ENCODE measurements at places on chromosomes 4 and X.
A peak's percentile ranks its signal among the peaks of the same experiment; 100 is the strongest.

- DNase-seq = no peak
Observed at GRCh38 chr4:44845309-44845708, 119.0 kb upstream of the GNPDA2 start.

DNA sequence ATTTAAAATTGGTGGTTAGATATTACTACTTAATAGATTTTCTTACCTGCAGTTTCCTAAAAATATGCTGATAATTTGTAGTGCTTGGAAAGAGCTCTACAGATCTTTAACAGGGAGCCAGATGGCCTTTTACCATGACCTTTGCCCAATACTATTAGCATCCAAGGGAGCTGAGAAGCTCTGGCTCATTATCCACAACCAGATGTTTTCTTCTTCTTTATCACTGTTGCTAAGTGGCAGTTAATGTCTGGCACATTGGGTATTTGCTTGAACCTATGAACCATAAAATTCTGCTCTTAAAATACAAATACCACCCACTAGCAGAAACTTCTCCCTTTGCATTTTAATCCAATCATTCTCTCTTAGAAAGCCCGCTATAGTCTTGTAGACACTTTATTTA, 1480.3 kb downstream of the C4orf33 start:
- no peak for DNase-seq

DNA sequence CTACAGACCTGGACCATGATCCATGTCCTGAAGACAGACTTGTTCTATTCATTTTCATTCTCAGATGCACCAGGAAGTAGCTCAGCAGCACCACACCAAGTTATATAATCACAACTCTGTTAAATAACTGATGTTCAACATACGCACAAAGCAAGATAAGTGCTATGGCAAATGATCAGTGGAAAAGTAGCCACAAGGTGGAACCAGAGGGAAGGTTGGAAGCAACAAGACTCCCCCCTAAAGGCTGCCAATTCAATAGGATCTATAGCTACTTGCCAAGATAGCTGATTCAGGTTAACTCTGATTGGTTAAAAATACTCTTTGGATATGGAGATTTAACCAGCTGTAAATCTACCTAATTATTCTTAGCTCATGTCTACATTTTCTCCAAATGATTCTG, 23.7 kb upstream of the FAM47B start:
- DNase-seq = no peak

DNA sequence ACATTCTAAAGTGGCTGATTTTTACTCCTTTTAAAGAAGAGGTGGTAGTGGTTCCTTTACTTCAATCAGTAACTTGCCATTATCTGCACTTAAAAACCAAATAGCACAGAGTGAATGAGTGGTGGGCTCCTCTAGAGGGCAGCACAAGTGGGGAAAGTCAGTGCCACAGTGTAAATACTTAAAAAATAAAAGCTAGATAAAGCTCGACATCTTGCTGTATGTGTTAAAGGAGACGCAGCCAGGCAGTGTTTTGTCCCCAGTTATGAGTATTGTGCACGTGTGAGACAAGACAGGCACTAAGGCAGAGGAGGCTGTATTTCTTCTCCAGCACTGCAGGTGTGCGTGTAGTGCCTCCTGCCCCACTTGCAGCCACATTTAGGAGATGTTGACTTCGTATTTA, 24.6 kb downstream of the NAP1L5 start:
- no peak for DNase-seq

- no peak for DNase-seq
Observed at GRCh38 chr4:36399762-36400353, 118.4 kb downstream of the DTHD1 start.

DNA sequence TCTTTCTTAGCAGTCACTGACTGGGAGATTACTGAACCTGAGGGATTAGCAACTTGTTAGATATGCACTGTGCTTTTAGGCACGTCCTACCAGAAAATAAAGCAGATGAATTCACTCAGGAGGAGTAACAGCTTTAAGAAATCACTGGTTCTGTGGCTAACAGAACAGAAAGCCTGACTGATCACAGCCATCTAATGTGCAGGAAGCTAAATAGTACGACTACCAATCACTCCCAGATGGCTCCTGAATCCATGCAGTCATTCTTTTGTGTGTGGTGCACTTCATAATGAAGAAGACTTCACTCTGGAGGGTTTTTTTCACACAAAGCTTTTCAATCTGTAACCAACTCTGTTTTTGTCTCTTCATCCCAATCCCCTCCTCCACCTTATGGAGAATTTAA, 305.3 kb upstream of the INTU start:
- DNase-seq = no peak

- DNase-seq = peak; percentile 84
Observed at GRCh38 chr4:185143601-185143969, 519 bp downstream of the SLC25A4 start.

- DNase-seq = no peak
Observed at GRCh38 chr4:139587446-139587845, 31.4 kb upstream of the SETD7 start.

GRCh38 chr4:145041378-145041777, 56.6 kb downstream of the ANAPC10 start:
- no peak for DNase-seq

GRCh38 chr4:42101446-42101975, 50.9 kb downstream of the BEND4 start:
- DNase-seq = no peak

DNA sequence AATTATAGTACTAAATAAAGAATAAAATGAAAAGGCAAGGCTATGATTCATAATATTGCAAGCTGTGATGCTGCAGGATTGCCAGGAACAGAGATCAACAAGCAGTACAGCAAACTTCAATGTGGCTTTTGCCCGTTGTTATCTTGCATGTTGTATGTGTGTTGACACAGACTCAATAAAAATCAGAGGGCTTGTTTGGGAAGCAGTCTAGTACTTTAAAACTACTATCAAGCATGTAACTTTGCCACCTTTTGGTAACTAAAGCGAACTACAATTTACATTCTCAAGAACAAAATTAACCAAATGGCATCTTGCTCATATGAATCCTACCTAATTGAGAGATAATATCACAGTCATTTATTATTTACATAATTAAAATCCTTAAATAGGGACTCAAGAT, 79.8 kb upstream of the GPM6A start:
- DNase-seq = no peak

- DNase-seq = no peak
Observed at GRCh38 chr4:169295822-169296221, 25.1 kb upstream of the SH3RF1 start.

DNA sequence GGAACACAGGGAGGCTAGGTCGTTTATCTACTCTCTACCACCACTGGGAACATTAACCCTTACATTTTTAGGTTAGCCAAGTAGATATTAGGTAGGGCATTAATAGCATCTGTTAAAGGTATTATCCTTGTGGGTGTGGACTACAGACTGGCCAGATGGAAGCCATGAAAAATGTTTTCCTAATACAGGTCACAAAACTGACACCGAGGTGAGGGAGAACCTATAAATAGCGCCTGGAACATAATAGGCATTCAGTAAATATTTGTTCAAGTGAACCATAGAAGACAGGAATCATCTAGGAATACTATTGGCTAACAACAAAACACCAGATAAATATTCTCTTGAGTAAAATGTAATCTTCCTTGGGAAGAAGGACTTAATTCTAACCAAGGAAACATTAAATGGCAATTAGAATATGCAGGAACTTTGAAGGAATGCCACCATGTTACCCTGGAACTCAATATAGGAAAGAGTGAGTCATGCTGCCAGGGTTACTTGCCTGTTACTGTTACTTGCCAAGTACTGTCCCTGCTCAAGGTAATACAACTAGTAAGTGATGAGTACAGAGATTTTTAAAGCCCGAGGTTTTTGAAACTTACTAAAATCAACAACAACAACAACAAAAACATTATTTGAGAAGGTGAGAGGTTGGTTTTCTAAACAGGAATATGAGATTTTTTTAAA, 79.0 kb downstream of the SOX3 start:
- DNase-seq = no peak

DNA sequence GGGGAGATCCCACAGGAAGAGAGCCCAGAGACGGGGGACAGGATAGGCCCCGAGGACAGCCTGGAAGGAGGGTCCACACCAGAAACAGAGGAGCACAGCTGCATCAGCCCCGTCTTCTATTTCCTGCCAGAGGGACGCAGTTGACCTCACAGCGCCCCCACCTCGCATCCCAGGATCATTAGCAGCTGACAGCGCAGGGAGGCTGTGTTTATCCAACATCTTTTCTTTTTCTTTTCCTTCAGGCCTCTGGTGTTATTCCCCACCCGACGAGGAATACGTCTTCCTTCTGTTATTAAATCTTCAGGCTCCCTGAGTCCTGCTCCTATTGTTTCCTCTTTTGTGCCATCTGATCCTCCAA, 75.4 kb downstream of the DCHS2 start:
- DNase-seq = peak; percentile 43

DNA sequence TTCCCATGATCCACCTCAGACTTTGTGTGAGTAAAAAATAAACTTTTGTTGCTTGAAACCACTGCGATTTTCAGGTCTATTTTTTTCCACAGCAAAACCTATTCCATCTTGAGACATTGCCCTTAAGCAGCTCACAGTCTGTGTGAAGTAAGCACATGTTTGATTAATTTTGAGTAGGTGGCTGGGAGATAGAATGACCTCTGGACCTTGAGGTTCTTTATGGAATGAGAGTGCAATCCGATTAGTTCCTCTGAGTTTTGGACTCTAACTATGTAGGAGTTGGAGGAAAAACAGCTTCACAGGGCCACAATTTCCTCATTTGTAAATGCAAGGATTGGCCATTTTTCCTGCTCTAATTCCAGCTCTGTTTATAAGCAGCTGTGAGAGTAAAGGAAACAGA, 234.1 kb upstream of the IGFBP7 start:
- no peak for DNase-seq

DNA sequence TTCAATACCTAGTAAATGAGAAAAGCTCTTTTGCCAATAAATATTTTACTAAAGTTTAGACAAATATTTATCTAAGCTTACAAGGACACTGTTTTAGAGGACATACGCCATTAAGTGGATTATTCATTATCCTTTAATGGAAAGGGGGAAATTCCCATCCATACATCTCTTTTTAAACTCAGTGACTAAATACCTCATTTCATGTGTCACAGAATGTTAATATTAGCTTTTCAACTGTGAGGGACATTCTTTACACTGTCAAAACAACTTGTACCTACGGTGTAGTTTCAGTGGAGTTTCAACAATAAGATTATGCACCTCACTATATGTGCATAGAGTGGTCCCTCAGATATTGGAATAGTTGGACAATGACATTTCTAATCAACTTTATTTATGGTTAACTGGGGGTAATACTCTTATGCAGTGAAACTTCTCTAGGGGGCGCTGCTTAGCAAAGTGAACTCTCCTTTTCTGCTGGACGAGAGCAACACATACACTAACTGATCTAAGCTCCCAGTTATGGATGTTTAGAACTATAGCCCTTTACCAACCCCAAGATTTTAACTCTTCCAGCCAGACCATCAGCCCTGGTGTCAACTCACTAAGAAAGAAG, 9.7 kb downstream of the HS6ST2 start:
- DNase-seq = no peak

- DNase-seq = no peak
Observed at GRCh38 chrX:15786915-15787314, 3.4 kb upstream of the ZRSR2 start.

GRCh38 chrX:48681539-48682183, 1.9 kb upstream of the WAS start:
- no peak for DNase-seq

DNA sequence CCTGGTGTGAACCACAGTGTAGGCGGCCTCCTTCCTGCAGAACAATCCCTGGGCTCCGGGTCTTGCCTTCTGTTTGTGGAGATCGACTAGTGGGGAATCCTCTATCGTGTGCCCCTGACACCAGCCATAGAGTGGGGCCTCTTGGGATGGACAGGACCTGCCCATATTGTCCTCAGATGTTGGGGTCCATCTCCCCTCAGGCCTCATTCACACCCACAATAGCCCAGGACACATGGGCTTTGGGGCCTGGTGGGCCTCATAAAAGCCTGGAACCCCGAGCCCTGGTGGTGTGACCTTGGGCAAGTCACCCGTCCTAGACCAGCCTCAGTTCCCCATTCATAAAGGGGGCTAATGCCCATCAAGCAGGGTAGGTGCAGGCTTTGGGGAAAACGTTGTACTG, 13.2 kb upstream of the GAGE10 start:
- no peak for DNase-seq

DNA sequence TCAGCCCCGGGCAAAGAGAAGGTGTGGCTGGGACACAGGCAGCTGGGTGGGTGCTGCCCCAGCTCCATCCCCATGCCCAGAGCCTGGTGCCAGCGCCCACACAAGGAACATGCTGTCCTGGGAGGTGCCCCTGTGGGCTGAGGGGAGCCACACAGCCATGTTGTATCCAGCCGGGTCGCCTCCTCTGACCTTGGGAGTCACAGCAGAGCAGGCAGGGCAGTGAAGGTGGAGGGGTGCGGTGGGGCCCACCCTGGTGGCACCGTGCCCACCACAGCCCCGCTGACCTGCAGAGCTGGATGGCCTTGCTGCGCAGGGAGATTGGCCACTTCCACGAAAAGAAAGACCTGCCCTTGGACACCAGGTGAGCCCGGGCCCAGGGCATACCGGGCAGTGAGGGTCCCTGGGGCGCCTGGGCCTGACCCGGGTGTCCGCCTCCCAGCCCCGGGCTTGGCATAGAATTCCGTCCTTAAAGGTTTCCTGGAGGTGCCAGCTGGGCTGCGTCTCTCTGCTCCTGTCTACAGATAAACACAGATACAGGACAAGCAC, 18.7 kb upstream of the ADD1 start:
- peak; percentile 58 for DNase-seq

- DNase-seq = peak; percentile 63
Observed at GRCh38 chrX:12771445-12772069, 19.7 kb upstream of the PRPS2 start.

GRCh38 chr4:182776376-182777105, 140.6 kb downstream of the DCTD start:
- no peak for DNase-seq

- DNase-seq = no peak
Observed at GRCh38 chr4:150033901-150034300, 44.3 kb upstream of the DCLK2 start.

GRCh38 chr4:100790836-100791615, 273.2 kb upstream of the EMCN start:
- no peak for DNase-seq
